Dermis blood vessel endothelial cell (primary cell): ENCODE measurements at places on chromosomes 2 and 18. TPM values are rescaled to one million over a fixed set of nuclear protein-coding genes. Genes with fewer than 3 reads are reported as not detected.
A peak's percentile ranks its signal among the peaks of the same experiment; 100 is the strongest.

The C2orf66 gene
- under 0.01 and 0.14 TPM in 2 replicates for total RNA-seq

- DNase-seq, result no peak
These were observed 9.8 kb downstream of the NRP2 start for GRCh38 chr2:205692104-205692503.

The PAPOLG gene
- total RNA-seq, result 15.1 and 19.1 TPM in 2 replicates

DNA sequence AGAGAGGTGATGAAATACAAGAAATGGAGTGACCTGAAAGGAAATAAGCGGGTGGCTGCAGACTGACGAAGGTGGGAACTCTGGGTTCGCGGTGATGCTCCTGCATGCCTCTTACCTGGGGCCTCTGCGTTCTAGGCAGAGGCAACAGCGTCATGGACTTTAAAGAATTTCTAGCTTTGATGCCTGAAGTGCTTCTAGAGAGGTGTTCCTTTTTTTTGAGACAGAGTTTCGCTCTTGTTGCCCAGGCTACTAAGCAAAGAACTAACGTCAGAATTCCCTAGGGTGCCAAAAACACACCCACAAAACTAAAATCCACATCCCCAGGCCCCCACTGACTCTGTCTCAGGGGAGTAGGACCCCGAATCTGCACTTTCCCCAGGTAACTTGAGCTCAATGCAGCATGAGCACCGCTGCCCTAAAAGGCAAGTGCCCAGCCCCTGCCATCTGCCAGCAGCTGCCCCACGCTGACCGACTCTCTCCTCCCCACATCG lies 110.5 kb upstream of the ID2 start:
- DNase-seq, result no peak

GRCh38 chr2:233037078-233037477 lies 4.6 kb downstream of the NEU2 start:
- no peak for DNase-seq

GRCh38 chr2:212549463-212549862 lies 10.9 kb upstream of the ERBB4 start:
- DNase-seq, result no peak

- no peak for DNase-seq
These were observed 3.3 kb downstream of the APCDD1 start for GRCh38 chr18:10457767-10458166.

The LIPT1 gene
- total RNA-seq, result 6.2 and 7.5 TPM in 2 replicates

The FARP2 gene
- 38.3 and 43.8 TPM in 2 replicates for total RNA-seq

The POMC gene
- 2.8 and 3.2 TPM in 2 replicates for total RNA-seq

The KCNE4 gene
- 0.14 and 1.2 TPM in 2 replicates for total RNA-seq

The ADAM23 gene
- 0.85 and 3.4 TPM in 2 replicates for total RNA-seq

The HAAO gene
- not detected in 2 replicates for total RNA-seq

GRCh38 chr2:127406454-127406853 lies 11.8 kb upstream of the PROC start:
- no peak for DNase-seq

- peak; percentile 69 for DNase-seq
These were observed at the start of gene MTCL1 for GRCh38 chr18:8705238-8705960. TSS of gene MTCL1 (plus strand) at chr18:8705556. CDS start at chr18:8705661, 105 bp downstream.

DNA sequence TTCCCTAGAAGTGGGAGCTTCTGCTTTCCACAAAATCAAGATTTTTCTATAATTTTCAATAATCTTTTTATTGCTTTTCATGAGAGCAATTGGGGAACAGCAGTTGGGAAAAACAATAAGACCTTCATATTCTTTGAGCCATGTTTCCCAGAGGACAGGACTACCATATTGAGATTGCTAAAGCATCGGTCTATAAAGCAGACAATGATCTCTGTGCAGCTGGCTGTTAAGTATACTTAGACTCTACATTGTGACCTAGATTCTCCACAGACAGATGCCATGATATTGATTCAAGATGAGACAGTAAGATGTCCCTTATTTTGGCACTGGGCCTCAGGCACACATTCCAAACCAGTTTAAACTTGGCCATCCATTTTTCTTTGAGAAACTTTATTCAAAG lies 1178.7 kb downstream of the SUCLG1 start:
- no peak for DNase-seq

The RAB17 gene
- total RNA-seq, result 4.9 and 14.1 TPM in 2 replicates

The CASP8 gene
- 14.8 and 16.5 TPM in 2 replicates for total RNA-seq
